ENCODE measurements at places on chromosomes 16 and 17.

DNA sequence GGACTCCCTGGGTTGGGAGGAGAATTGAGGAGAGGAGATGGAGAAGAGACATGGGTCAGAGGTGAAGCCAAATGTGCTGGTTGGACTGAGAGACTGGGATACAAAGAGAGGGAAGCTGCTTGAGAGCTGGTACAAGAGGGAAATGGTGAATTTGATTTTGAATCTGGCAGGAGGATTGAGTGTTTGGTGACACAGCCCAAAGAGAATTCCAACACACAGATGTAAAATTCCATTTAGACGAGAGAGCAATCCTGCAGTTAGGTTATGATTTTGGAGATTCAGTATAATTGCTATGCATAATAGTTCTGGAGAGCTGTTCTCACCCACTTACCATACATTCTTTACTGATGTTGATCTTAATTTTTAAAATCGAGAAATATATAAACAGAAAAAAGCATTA is 57.7 kb downstream of the HSD17B2 start:
- no peak for DNase-seq

- no peak for DNase-seq
These were observed 1372.6 kb downstream of the CDH11 start for GRCh38 chr16:63749276-63749675.

DNA sequence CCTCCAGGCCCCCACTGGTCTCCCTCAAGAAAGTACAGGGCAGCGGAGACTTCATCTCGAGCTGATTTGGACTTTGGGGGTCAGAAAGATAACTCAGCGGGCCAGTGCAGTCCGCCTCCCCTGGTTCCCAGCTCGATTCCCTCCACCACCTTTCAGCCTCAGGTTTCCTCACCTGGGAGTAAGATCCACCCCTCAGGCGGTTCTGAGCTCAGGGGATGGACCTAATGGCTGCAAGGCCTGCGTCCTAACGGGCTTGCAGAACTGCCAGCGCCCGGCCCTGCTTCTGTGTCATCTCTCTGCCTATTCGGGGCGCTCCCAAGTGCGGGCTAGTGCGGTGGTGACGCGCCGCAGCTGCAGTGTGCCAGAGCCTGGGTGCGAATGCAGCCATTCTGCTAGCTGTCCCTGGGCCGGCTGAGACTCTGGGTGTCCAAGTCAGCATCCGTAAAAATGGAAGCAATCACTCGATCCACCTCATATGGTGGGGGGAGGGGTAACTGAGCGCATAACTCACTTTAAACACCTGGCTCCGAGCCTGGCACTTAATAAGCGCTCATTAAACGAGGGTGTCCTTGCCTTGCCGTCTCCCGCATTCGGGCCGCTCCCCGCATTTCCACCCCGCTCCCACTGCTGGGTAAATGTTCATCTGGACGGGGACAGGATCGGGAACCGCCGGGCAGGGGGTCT is 129.6 kb upstream of the LHX1 start:
- DNase-seq = no peak

GRCh38 chr16:85273293-85273692 is 161.0 kb upstream of the CIBAR2 start:
- DNase-seq = no peak

DNA sequence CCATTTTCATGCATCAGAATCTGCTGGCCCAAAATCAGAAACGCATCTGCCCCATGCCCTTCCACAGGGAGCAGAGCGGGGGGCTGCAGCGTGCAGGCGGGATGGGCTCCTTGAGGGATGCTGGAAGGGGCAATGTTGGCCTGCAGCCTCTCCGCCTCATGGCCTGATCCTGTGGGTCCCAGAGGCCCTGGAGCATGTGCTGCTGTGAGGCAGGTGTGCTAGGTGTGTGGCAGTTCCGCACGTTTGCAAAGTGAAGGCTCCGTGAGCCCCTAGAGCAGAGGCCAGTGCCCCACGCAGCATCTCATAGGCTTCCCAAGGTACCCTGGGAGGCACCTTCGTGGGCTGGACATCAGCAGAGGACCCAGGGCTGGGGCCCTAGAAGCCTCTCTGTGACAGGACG is 36.4 kb upstream of the CDH15 start:
- DNase-seq = no peak

- no peak for DNase-seq
These were observed 80.3 kb downstream of the TRIM37 start for GRCh38 chr17:59026176-59026939.

GRCh38 chr17:46832945-46833839 is 14.7 kb upstream of the WNT3 start:
- no peak for DNase-seq

DNA sequence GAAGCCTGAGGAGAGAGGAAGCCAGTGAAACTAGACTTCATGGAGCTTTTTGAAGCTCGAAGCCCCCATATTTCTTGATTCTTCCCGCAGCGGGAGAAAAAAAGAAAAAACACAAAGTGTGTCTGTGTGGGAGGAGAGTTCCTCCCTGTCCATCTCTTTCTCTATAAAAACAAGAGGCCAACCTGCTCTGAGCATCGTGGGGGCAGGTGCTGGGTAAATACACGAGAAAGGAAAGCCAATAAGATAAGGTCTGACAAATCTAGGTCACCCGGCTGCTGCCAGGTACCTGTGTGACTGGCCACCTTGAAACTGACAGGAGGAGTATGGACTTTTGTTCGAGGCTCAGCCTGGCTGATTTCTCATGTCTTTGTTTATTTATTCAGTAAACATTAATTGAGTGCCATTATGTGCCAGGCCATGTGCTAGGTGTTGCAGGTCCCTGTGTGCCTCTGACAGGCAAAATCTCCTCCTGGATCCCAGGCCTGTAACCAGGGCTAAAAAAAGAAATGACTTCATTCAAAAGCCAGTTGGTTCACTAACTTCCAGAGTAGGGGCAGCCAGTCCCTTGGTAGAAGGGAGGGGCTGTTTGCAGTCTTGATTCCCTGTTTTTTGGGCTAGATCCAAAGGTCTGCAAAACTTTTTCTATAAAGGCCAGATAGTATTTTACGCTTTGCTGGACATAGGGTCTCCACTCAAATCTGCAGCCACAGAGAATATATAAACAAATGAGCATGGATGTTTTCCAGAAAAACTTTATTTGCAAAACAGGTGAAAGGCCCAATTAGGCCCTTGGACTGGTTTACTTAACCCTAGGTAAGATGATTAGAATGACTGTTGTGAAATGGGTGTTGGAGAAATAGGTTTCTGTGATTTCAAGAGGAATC is 35.6 kb downstream of the YPEL2 start:
- DNase-seq = no peak

GRCh38 chr16:51747329-51747728 is 596.3 kb upstream of the SALL1 start:
- no peak for DNase-seq

DNA sequence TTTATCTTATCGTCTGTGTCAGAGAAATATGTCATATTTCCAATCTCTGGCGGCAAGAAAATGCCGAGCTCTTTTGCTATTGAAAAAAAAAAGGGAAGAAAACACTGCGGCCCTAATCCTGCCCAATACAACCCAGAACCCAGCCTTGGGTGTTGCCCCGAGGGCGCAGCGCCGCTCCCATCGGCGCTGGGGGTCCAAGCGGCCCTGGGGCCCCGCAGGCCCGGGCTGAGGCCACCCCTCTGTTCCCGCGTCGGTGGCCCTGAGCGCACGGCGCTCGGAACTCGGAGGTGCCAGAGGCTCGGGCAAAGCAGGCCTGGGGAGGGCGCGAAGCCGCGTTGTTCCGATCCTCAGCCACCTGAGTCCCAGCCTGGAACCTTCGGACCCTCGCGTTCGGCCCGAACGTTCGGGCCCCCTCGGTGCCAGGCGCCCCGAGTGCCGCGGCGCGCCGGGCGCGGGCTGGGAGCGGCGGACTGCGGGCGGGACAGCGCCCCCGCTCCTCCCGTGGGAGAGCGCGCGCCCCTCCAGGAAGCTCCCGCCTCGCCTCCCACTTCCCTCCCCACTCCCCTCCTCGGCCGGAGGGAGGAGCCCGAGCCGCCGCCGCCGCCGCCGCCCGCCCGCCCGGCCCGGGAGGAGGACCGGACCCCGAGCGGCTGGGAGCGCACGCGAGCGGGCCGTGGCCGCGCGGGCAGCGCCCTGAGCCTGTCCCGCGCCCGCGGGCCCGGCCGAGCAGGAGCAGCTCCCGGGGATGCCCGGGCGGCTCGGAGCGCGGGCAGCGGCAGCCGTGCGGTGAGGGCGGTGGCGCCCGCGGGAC is at the start of gene CPNE2:
Gene CPNE2 (plus strand): TSS at position 609 of the 811 bp plus-strand sequence. CDS start 18,160 bp downstream, outside the sequence.
- peak; percentile 85 for DNase-seq

DNA sequence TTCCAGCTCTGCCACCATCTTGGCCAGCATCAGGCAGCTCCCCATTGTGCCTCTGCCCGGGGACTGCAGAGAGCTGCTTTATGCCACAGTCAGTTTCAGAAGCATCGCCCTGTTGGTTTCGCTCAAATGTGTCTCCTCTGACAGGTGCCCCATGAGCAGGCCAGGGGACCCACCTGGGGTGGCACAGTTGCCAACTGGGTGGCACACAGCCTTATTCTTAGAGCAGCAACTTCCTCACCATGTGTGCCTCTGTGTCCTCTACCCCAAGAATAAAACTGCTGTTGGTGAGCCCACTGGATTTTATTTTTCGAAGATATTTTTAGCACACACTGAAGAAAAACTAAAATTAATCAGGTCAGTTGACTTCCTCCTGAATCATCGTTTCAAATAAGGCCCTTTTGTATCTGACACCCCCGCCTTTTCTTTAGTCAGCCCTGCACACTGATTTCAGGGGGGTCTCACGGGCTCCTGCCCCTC is 44.9 kb upstream of the CACNG5 start:
- DNase-seq = no peak

DNA sequence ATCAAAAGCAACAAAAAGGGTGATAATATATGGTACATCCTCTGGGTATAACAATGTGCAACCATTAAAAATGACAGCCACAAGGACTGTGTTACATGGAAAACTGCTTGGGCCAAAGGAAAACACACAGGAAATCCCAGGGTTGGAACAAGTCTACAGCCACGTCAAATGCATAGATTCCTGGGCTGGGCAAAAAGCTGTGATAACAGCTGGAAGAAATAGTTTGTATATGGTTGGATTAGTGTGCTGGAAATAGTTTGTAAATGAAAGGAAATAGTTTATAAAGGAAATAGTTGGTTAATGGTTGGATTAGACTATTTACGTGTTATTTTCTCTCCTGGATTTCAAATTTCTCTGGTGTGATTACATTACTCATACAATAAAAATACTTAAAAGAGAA is 2.6 kb downstream of the HSD17B2 start:
- DNase-seq = no peak

DNA sequence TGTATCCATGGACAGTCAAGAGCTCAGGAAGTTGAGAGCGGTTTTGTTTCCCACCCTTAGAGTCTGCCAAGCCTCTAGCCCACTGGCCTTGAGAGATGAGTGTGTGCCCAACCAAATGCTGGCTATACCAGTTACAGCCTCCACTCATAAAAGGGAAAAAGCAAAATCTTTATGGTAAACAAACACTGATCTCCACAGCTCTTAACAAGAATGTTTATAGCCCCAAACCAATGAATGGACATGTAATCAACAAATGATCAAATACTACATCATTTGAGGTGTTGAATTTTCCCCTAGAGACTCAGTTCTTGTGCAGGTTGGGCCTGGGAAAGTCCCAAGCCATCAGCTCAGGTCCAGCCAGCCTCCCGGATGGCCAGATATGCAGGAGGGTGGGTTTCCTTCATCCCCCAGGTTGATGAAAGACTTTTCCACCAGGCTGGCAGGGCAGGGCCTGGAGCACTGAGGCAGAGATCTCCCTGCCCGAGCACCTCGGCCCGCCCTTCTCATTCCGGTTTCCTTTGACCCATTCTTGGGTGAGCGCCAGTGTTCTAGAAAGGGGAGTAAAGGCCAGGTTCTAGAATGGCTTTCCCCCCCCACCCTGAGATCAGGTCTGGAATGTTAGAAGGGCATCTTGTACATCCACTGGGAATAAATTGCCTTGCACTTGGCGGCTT is 3.9 kb upstream of the EFTUD2 start:
- DNase-seq = no peak

DNA sequence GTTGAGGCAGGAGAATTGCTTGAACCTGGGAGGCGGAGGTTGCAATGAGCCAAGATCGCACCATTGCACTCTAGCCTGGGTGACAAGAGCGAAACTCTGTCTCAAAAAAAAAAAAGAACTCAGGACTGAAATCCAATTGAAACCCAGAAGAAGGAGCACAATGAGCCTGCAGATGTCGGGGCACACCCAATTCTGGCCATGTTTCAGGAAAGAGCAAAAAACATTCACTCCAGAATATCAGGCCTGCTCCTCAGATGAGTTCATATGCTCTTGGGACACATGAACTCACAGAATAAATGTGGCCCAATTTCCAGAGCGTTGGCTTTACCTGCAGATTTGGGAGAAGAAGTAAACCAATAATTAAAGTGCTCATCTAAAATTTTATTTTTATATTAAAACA is 3.0 kb upstream of the CMTM2 start:
- DNase-seq = no peak

DNA sequence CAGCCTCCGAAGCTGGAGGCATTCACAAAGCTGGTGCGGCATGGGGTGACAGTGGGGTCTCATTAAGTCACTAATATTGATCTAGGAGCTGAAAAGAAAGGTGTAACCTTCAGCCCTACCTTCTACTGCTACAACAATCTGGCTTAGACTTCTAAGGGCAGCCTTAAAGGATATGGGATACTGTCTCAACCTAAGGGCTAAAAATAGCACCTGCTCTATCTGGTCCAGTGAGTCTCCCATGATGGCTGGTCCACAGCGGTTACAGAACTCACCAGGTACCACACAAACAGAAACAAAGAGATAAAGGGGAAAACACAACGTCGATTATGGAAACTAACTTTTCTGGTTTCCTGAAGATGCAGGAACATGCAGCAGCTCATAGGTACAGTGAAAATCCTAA is 115.8 kb downstream of the SMG6 start:
- DNase-seq = no peak

GRCh38 chr17:13355054-13355453 is 246.7 kb downstream of the HS3ST3A1 start:
- no peak for DNase-seq

- no peak for DNase-seq
These were observed 1.3 kb downstream of the TOM1L2 start for GRCh38 chr17:17970699-17971430.

GRCh38 chr17:58667934-58668597 is 23.8 kb downstream of the TEX14 start:
- DNase-seq = no peak

DNA sequence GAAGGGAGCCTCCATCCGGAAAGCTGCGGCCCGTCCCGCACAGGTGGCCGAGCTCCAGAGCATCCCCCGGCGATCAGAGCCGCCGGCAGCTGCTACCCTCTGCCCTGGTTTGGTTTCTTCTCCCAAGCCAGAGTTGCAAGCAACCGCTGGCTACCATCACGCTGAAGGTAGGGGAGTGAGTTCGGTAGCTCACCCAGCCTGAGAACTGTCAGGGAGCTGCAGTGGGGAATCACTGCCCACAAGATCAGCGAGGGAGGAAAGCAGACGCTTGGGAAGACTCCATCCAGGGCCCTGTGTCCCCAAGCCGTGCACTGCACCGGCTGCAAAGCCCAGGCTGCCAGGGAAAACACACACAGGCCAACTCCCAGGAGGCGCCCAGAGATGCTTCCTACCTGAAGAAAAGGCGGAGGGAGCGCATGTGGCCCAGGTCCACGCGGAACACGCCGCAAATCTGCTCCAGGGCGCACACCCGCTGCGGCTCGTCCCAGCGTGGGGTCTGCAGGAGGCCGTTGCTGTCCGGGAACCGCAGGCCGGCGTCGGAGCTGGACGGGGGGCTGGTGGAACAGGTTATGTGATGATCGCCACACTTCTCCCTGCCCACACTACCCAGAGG is 83.3 kb downstream of the TBC1D16 start:
- peak; percentile 0 for DNase-seq

GRCh38 chr16:88561485-88562359 is 8.5 kb upstream of the ZC3H18 start:
- DNase-seq = peak; percentile 56
